ENCODE measurements at places on chromosomes 16 and 17.

GRCh38 chr17:51653878-51654277 is 393.5 kb downstream of the UTP18 start:
- no peak for DNase-seq

GRCh38 chr17:66492561-66493005 is 190.2 kb downstream of the PRKCA start:
- DNase-seq, result no peak

DNA sequence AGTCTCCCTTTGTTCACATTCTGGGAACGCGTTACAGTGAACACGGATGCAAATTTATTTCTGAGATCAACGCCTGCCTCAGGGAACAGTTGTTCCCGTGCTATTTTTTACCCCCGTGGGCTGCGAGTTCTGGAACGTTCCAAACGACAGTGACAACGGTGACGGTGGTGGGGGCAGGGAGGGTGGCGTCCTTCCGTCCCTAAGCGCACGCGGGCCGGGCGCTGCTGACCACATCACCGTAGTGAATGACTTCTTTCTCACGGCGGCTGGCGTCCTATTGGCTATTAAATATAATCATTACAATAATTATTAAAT is 45.1 kb upstream of the SSTR5 start:
- no peak for DNase-seq

GRCh38 chr16:23113185-23113584 is 36.1 kb downstream of the USP31 start:
- DNase-seq, result no peak
